ENCODE measurements at places on chromosomes 11 and 22.

DNA sequence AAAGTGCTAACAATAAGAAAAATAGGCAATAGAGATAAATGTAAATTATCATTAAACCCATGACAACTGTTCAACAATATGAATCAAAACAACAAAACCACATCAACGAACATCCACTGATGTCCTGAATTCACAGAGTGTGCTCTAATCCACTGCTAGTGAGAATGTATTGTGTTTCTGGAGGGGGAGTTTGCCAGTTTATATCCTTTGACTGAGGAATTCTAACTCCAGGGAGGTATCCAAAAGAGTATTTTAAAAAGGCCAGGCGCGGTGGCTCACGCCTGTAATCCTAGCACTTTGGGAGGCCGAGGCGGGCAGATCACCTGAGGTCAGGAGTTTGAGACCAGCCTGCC lies 1.7 kb upstream of the WEE1 start:
- no peak for DNase-seq

- DNase-seq, result no peak
These were observed 117.5 kb upstream of the ZBED5 start for GRCh38 chr11:10975287-10975721.

GRCh38 chr22:20562607-20563465 lies 55.4 kb downstream of the MED15 start:
- no peak for DNase-seq

GRCh38 chr11:20025332-20025840 lies 134.9 kb downstream of the DBX1 start:
- DNase-seq, result no peak

DNA sequence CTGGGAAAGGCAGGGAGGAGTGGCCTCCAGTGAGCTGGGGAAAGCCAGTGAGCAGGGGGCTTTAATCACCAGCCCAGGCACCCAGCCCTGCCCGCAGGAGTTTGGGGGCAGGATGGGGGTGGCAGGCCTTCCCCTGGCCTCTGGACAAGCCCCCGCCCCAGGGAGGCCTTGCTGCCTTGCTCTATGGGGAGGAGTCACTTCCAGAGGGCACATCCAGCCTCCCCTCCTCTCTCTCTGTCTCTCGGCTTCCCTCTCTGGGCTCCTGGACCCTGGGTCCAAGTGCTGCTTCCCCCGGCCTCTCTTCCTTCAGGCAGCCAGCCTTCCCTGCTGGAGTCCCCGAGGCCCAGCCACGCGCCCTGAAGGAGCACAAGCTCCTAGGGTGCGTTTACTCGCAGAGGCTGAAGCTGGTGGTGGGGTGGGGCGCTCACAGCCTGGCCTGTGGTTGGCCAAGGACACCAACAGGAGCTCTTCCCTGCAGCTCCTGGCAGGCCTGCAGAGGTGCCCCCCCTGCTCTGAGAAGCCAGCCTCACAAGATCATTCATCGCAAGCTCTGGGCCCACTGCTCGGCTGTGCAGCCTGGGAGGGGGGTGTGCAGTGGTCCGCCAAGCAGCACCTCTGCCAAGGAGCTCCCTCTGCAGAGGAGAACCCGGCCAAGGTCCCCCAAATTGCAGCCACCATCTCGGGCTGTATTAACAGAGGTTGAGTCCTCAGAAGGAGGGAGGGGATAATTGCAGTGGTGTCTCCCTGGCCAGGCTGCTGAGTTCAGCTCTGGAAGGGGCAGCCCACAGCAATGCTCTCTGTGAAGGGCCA lies 25.4 kb downstream of the OSBPL5 start:
- no peak for DNase-seq

DNA sequence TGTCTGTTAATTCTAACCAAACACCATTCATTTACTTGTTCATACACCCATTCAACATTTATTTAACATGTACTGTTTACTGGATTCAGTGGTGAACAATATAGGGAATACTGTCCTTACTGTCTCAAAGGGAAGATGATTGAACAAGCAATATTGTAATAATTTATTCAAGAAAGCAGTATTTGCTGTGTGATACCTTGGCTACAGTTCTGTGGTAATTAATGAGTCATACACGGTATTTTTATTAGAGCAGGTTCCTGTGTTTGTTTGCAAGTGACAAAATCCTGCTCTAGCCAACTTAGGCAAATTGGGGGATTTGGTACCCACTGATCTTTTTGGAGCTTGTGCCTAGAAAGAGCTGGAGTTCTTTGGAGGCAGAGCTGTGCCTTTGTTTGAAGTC lies 15.7 kb downstream of the PIH1D2 start:
- DNase-seq, result no peak

GRCh38 chr22:31623592-31624304 lies 38.3 kb downstream of the PISD start:
- no peak for DNase-seq

DNA sequence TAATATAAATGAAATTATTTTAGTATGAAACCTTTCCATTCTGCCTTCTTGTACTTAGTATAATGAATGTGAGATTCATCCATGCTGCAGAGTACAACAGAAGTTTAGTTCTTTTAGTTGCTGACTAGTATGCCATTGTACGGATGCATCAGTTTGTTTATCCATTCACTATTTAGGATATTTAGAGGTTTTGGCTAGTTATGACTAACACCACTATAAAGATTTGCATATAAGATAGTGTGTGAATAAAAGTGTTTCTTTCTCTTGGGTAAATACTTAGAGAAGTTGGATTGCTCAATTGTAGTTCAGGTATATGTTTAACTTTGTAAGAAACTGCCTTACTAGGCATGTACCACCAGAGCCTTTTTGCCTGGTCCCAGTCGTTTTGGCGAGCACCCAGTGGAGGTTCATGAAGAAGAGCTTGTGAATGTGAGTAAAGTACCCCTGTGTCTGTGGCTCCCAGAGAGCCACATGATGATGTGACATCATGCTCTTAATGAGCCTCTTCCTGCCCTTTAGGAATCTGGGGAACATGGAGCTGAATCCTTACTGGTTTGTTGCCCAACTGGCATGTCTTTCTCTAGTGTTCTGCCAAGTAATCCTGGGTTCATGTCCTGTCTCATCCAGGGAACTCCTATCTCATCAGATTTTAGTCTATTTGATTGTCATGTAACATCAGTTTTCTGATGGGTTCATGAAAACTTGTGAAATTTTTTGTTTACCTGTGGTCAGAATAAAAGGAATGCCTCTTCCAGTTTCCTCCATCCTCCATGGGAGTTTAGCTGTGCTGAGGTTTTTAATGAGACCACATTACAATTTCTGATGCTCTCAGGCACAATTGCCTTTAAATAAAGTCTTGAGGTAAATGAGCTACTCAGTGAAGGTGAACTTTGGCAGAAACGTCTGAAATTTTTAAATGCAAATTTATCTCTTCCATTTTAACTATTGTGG lies 234.8 kb downstream of the CASP12 start:
- no peak for DNase-seq

DNA sequence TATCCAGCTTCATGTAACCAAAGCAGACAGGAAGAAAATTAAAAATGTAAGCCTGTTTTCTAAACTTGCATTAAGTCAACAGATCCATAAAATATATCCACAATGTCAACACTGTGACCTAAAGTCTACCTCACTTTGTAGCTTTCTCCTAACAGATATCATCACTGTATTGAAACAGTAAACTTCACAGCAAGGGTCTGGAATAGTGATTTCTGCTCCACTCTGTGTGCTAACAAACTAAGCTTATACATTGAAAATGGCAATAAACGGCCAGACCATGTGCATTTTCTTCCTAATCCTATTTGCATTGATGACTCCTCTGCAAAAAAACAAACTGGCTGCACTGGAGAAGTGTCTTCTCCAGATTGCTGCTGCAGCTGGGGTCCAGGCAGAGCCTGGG lies 26.8 kb downstream of the CADM1 start:
- DNase-seq, result no peak

GRCh38 chr11:72223615-72224563 lies 678 bp upstream of the INPPL1 start:
- DNase-seq, result peak; percentile 70

- no peak for DNase-seq
These were observed 115.3 kb upstream of the SLC5A12 start for GRCh38 chr11:26837154-26837553.

DNA sequence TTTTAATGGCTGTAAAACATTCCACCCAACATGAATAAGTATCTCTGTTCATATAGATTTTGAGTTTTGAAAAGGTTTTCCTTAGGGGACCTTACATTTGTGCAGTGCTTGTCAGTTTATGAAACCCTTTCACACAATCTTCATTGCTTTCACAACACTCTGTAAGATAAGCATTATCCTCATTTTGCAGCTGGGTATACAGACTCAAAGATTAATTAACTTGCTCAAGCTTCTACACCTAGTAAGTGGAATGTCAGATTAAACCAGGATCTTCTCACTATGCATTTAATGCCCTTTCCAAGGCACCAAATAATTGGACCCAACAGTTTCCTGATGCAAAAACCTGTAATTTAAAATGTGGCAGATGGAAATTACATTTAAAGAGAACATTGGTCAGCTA lies 11.6 kb upstream of the GAB2 start:
- DNase-seq, result no peak

DNA sequence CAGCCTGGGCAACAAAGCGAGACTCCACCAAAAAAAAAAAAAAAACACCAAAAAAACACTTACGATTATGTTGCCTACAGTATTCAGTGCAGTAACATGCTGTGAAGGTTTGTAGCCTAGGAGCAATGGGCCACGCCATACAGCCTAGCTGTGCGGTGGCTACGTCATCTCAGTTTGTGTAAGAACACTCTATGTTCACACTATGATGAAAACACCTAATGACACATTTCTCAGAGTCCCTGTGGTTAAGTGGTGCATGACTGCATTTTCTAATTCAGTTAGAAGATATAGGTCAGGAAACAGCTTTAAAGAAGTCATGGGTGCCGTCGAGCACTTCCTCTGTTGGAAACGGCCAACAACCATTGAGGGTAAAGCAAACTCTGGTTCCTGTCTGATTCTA lies 75.7 kb upstream of the ANO1 start:
- DNase-seq, result no peak

- DNase-seq, result no peak
These were observed 46.8 kb downstream of the NNMT start for GRCh38 chr11:114343020-114343419.

DNA sequence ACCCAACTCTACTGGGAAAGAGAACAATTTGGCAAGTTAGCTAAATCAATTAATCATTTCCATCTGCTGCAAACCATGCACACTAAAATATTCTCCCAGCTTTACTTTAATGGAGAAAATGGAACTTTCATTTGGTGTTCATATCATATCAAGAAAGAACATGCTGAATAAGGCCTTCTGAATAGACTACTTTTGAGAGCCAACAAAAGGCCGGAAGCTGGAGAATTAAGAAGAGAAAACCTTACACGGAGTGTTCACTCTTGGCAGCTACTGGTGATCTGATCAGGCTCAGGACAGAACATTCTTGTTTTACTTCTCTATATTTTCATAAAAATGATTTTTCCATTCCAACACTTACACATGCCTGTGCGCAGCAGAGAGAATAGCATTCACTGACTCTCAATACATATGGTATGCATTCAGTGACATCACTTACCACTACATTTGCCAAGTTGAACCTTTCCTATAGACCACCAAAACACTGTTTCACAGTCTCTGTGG lies 165.3 kb downstream of the TTC28 start:
- DNase-seq, result no peak

DNA sequence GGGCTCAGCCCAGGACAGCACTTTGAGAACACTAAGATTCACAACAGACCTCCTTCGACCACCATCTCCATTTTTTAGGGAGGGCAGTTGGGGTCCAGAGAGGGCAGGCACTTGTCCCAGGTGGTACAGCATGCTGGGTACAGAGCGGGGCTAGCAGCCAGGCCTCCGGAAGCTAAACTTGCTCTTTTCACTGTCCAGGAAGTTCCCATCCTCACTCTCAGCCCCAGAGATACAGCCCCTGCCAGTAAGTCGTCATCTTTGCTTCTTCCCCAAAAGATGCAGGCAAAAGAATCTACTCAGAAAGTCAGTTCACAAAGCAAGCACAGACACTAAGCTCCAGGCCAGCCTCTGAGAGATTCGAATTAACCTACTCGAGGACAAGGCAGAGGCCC lies 6.7 kb upstream of the RAB3IL1 start:
- DNase-seq, result no peak

DNA sequence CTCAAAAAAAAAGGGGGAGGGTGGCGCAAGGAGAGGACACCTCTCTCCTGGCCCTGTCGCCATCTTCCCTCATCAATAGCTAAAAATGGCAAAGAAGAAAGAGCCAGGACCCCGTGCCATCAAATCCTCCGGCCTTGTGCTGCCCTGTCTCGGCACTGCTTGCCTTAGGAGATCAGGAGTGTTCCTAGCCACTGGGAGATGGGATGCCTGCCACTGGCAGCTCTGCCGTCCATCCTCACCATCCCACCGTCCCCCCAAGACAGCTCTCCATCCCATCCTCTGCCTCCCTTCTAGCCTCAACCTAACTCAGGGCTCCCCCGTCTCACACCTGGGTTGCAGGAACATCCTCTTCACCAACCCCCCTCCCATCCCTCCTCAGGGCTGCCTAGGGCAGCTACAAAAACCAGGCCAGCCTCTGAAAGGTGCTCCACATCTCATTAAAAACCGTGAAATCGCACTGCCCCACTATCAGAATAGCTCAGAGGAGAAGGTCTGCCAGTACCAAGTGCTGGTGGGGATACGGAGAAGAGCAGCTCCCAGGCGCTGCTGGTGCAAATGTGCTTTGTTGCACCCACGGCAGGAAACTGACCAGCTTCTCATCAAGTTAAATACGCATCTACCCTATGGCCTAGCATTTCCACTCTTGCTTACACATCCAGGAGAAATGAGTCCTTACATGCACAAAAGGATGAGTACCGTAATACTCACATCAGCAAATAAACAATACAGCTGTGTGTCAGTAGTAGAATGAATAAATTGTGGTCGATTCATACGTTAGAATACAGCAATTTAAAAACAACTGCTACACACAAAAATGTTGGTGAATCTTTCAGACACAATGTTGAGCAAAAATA lies 31.7 kb upstream of the GCAT start:
- DNase-seq, result no peak

GRCh38 chr11:45266676-45267020 lies 19.5 kb downstream of the SYT13 start:
- DNase-seq, result no peak

DNA sequence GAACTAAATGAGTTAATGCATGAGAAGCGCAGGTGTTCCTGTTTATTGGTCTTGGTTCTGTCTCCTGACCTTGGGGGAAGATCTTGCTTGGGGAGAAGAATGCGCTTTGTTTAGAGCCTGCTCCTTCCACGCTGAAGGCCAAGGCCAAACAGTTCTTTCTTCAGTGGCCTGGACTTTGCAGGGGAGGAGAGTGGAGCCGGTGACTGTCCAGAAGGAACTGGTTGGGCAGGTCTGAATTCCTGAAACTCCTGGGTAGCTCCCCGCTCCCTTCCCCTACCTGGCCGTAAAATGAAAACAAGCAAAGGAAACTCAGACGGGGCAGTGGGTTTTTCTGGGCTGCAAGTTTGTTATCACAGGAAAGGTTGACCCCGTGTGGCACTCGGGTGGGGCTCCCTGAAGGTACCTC lies 3.6 kb downstream of the ARHGAP8 start:
- no peak for DNase-seq

DNA sequence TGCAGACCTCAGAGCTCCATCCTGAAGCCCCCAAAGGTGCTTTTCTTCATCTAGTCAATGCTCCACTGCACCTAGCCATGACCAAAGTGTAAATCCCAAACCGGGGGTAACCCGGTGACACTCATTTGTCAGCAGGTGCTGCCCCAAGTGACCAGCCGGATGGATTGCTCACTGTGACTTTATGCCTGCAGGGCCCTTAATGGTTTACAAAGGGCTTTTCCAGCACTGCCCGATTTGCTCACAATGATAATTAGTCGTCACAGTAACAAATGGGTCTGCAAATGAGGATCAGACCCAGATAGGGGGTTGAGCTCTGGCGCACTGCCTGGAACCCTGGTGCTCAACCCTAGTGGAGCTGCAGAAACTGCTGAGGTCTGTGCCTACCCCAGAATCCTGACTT lies 45.7 kb upstream of the CD5 start:
- no peak for DNase-seq

- DNase-seq, result no peak
These were observed 38.9 kb upstream of the CSNK2A3 start for GRCh38 chr11:11391796-11392463.
